ENCODE measurements at places on chromosomes 13 and 19. TPM values are rescaled to one million over a fixed set of nuclear protein-coding genes. Genes with fewer than 3 reads are reported as not detected.

N4BP2L2 gene
- total RNA-seq, result 26.6 TPM

GRCh38 chr13:78317030-78317429 is 286.3 kb downstream of the POU4F1 start:
- peak; percentile 4 for DNase-seq

OLFM4 gene
- total RNA-seq, result not detected

FBN3 gene
- not detected for total RNA-seq

- no peak for DNase-seq
Observed at GRCh38 chr19:51676566-51677083, 16.5 kb upstream of the SPACA6 start.

- peak; percentile 20 for DNase-seq
Observed at GRCh38 chr13:44174769-44175425, 198.7 kb upstream of the SERP2 start.

GRCh38 chr13:75468602-75469001 is 13.4 kb downstream of the TBC1D4 start:
- no peak for DNase-seq

DNA sequence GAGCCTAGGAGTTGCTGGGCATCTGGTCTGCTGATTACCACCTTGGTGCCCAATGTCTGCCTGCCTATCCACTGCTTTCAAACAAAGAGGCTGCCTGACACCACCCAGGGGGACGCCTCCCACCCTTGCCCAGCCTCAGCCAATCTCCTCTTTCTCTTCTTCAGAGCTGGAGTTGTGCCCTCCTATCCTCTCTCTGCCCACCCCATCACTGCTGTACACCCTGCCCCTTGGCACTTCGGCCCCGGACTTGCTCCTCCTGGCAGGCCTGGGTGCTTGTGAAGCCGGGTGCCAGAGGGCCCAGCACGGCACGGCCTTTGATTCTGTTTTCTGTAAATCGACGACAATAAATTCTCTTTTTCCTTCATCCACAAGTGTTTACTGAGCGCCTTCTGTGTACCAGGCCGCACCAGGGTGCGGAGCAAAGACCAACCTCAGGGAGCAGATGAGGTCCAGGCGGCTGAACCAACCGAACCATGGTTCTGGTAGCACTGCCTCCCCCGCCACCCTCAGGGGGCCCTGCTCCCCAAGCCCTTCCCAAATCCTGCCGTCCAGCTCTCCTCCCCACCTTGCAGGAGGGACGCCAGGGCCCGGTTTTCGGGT is 5.0 kb downstream of the RNF225 start:
- DNase-seq, result no peak

DNA sequence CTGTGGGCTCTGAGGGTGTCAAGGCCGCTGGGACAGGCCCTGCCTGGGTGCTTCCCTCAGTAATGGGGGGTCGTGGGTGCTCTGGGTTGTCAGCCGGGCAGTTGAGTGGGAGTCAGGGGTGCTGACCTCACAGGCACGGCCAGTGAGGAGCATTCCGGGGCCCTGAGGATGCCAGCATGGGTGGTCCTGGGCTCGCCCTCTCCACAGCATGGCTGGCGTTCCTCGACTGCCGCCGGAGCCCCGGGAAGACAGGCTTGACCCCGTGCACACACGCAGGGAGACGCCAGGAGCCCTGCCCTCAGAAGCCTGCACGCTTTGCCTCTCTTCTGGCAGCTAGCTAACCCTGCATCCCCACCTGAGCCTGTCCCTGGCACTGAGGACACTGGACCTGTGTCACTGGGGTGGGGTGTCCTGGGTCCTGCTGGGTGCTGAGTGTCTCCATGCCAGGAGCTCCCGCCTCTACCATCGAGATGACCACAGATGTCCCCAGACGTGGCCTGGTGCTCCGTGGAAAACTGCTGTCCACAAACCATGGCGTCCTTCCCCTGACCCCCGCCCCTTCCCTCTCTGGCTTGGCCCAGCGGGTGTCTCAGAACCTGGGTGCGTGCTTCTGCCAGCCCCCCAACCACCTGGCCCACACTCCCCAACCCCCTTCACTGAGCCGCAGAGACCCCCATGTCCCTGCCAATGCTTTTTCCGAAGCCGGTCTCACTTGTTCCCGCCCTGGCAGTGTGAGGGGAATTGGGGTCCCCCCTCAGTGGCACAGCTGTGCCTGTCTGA is 4.4 kb upstream of the NDUFS7 start:
- no peak for DNase-seq

- DNase-seq, result no peak
Observed at GRCh38 chr13:77412116-77412635, 85.3 kb upstream of the MYCBP2 start.

NXNL1 gene
- not detected for total RNA-seq

DNA sequence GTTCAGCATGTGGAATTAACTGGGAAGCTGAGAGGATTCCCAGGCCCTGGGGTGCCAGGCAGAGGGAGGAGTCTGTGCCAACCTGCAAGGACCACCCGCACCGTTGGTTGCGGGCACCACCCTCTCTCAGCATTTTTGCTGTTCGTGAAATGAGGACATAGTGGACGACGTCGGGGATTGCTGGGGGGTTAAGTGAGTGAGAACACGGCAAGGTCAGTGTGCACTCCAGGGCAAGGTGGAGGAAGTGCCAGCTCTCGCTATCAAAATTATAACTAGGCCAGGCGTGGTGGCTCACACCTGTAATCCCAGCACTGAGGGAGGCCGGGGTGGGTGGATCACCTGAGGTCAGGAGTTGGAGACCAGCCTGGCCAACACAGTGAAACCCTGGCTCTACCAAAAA is 2.2 kb downstream of the FXYD3 start:
- DNase-seq, result no peak

RASAL3 gene
- total RNA-seq, result not detected

DNA sequence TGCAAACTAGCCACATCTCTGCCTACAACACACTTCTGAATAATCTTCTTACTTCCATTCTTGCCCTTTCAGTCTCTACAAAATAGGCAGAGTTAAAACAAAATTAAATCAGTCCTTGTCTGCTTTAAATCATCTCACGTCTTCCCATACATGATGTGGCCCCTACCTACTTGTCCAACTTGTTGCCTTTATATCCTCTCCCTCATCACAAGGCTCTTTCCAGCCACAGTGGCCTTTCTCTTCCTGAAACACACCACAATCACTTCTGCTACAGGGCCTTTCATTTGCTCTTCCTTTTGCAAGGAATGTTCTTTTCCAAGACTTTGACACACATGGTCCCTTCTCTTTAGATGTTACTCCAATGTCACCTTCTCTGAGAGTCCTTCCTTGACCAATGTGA is 1.7 kb downstream of the RBM26 start:
- DNase-seq, result no peak

DNA sequence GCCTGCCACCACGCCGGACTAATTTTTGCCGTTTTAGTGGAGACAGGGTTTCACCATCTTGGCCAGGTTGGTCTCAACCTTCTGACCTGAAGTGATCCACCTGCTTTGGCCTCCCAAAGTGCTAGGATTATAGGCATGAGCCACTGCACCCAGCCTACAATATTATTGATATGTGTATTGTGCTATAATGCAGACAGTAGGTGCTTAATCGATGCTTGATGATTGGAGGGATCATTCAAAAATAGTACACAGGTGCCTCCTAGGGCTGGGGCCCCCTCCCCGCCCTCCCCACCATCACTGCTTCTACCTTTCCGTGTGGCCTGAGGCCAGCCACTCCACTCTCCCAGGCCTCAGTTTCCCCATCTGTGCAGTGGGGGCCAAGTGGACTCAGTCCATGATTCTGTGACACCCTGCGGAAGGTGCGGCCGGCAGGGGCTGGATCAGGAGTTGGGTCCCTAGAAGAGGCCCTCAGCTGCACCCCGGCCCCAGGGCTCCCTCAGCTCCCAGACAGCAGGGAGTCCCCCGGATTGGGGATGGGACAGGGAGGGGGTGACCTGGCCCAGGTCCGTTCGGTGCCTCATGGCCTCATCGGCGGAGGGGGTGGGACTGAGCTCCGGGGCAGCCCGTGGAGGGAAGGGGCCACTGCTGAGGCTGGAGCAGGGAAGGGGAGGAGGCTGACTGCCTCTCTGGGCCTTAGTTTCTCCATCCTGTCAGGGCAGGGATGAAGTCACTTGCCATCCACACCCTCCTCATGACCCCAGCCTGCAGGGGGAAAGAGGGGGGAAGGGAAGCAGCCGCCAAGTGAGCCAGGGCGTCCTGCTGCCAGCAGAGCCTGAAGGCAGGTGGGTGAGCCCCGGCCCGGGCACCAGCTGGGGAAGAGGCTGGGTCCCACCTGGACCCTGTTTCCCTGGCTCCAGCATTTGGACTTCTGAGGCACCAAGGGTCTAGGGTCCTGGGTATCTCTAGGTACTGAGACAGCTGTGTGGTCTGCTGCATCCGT is 1.2 kb downstream of the ADAMTSL5 start:
- DNase-seq, result no peak

GRCh38 chr19:56595548-56595899 is 422 bp downstream of the ZNF71 start:
- no peak for DNase-seq

- peak; percentile 27 for DNase-seq
Observed at GRCh38 chr13:98576963-98577835, at the start of gene STK24. STK24 (minus strand) TSS chr13:98577107; CDS start chr13:98576786, 321 bp downstream.

ZNF628 gene
- total RNA-seq, result 3.9 TPM

DNA sequence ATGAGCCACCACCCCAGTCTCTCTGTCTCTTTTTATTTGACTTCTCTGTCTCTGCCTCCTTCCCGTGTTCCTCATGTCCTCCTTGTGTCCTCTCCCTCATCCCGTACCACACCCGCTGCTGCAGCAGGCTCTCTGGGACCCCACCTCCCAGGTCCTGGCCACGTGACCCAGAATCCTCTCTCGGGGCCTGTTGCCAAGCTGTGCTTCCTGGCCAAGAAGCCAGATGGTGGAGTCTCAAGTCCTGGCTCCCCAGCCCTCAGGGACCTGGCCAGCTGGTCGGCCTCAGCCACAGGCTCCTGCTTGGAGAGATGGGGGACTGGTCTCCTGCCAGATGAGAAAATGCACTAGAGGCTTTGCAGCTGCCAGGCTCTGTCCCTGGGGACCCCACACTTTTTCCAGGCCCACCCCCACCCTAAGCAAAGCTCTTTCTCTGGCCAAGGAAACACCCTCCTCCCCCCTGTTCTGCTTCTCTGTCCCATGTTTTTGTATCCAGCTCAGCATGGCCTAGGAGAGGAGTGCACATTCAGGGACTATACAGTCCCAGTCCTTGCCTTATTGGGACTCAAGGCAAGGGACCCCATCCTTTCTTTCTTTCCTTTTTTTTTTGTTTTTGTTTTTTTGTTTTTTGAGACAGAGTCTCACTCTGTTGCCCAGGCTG is 34.3 kb upstream of the SHKBP1 start:
- DNase-seq, result peak; percentile 59

GRCh38 chr19:21317821-21318220 is 11.4 kb downstream of the ZNF708 start:
- no peak for DNase-seq

DNA sequence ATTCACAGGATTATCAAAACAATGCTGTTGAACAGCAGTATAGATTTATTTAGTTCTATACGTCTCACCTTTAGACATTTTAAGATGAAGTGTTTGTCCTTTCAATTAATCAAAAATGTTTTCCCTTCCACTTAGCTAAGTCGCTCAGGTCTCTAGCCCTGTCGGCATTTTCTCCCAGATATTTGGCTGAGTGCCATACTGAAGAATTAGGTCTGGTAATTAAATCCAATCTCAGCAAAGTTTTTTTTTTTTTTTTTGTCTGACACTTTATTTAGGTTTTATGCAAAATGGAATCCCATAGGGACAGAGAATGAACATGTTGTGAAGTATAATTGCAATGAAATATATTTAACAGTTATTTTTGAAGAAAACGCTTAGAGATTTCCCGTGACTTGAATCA is 44.1 kb downstream of the RFC3 start:
- no peak for DNase-seq

DNA sequence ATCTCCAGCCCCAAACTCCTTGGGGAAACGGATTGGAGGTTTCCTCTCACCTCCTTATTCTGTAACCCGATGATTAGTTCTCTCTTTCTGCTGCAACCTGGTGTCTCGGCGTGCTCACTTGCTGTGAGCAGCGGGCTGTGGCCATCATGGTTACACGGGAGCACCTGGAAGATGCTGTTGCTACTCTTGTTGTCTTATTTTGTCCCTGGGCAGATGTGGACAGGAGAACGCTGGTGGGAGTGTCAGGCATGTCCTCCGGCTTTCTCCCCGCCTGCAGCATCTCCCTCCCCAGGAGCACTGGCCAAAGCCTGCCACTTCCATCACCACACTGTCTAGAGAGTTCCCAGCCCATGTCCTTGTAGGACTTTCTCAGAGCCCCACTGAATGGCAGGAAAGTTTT is 211.8 kb upstream of the ZNF536 start:
- no peak for DNase-seq

- DNase-seq, result no peak
Observed at GRCh38 chr13:52024481-52024880, at the start of gene UTP14C. UTP14C (plus strand) TSS chr13:52024691; CDS start chr13:52028805, 4,114 bp downstream.

HSH2D gene
- not detected for total RNA-seq

DNA sequence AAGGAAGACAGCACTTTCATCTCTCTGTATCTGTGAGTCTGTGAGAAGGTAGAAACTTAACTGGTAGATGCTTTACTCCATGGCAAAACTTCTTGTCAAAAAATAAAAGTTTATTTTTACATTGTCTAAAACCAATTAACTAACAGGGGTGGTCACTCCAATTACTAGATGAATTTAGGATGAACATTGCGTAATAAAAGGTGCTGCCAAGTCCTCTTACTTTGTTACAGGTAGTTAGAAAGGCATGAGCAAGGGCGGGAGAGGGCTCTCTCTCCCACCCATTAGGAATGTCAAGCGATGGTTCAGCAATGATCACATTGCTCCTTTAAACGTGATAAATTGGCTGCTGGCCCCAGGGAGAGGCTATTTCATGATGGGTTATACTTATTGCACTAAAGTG is 512.3 kb downstream of the SLITRK5 start:
- DNase-seq, result no peak

DNA sequence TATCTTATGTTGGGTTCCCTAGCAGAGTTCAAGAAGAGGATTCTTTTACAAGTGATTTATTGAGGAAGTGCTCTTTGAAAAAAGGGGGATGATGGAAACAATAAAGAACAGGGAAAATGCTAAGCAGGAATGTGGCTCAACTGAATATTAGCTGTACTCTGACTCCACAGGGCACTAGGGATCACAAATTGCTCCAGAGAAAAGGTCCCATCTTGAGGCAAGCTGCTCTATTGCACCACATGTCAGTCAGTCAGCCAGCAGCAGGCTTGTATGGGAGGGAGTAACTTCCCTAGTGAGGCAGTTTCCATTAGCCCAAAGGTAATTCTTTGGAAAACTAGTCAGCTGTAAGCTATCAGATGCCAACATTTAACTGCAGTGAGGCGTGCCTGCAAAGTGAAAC is 73.3 kb upstream of the FNDC3A start:
- DNase-seq, result no peak

GRCh38 chr19:16898361-16899015 is 9.7 kb downstream of the F2RL3 start:
- no peak for DNase-seq

Measured in H4 (cell line).